ENCODE measurements at places on chromosomes 2 and 18. TPM values are rescaled to one million over a fixed set of nuclear protein-coding genes. Genes with fewer than 3 reads are reported as not detected.

DNA sequence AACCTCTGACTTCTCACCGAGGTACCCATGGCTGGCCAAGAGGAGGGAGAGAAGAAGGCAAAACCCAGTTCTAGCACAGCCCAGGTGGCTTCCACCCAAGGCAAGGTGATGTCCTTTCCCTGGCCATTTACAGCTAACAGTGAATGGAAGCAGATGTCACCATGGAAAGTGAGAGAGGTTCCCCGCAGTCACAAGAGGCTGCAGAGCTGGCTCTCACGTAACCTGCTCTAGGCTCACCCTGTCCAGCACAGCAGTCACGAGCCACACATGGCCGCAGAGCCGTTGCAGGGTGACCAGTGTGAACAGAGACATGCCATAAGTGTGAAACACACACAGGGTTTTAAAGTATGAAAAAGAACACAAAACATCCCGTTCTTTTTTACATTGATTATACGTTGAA is 169.4 kb downstream of the TNS1 start:
- peaks cover 28% of the 10 kb centered on the region for H3K4me1 ChIP-seq
- no peaks in the 10 kb centered on the region for H3K36me3 ChIP-seq
- no peaks in the 10 kb centered on the region for H3K27me3 ChIP-seq
- no peak for DNase-seq

The GCG gene
- total RNA-seq: not detected

The ABCG8 gene
- total RNA-seq: 0.13 TPM

DNA sequence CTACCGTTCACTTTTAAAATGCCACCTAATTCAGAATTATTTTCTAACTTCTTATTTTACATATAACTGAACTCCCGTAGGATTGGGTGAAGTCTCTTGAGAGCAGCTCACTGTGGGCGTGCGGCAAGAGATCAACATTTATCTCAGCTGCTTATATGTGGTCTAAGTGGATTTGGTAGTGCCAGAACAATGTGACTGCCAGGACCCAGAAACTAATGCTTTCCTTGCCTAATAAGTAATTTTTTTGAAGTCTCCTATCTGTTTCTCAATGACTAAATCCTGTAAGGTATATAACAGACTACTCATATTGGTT is 11.2 kb upstream of the NFE2L2 start:
- H3K36me3 ChIP-seq: no peaks in the 10 kb centered on the region
- H3K4me3 ChIP-seq: no peak overlapping the region
- peak overlapping the region; percentile 60 for H3K27ac ChIP-seq
- DNase-seq: no peak
